ENCODE measurements at places on chromosomes 16 and 17.

GRCh38 chr17:1561420-1562175, 994 bp downstream of the PITPNA start:
- peak; percentile 56 for DNase-seq

GRCh38 chr16:1659031-1659430, 19.0 kb upstream of the JPT2 start:
- DNase-seq, result no peak

DNA sequence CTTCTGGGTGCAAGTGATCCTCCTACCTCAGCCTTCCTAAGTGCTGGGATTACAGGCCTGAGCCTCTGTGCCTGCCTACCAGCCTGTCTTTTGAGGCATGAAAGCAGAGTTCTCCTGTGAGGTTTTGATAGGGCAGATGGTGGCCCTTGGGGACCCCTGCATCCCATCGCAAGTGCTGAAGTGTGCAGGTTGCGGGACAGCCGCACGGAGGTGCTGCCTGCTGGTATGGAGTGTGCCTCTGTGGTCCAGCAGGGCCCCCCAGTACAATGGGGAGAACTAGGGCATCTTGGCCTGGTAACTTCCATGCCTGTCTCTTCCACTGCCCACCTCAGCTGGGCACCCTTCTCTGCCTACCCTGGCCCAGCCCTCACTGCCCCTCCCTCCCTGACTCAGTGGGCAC, 9.9 kb upstream of the NDRG4 start:
- DNase-seq, result no peak

DNA sequence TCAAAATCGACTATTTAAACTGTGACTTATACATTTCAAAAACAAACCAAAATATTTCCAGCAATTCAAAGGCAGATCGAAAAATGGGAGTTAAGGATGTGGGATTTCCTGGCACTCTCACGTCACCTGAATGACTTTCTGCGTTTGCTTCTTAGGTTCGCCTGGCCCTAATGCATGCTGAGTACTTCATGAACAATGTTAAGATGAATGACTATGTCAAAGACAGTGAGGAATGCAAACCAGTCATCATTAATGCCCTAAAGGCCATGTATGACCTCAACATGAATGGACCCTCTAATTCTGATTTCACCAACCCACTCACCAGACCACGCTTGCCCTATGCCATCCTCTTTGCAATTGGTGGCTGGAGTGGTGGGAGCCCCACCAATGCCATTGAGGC, 7.3 kb downstream of the KLHL10 start:
- DNase-seq, result no peak

DNA sequence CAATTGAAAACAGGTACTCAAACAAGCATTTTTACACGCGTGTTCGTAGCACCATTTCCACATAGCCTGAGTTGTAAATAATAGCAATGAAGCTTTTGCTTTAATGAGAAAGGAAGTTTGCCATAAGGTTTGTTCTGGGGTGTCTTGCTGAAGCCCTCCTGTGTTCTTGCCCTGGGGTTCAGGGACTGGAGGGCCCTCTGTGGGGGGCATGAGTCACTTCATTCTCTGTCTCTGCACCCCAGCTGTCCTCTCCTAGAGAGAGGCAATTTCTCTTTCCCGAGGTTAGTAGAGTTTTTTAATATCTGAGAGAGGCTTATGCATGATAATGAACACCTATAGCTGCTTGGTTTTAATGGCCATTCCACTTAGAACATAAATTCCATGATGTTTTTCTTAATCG, 9.6 kb downstream of the AFMID start:
- DNase-seq, result no peak

- DNase-seq, result no peak
Measured at GRCh38 chr16:75189638-75190245, 17.2 kb downstream of the CTRB2 start.

GRCh38 chr16:85369741-85370528, 243.2 kb upstream of the GSE1 start:
- DNase-seq, result peak; percentile 68

GRCh38 chr16:71885261-71885650, 1.3 kb upstream of the ZNF821 start:
- DNase-seq, result no peak

DNA sequence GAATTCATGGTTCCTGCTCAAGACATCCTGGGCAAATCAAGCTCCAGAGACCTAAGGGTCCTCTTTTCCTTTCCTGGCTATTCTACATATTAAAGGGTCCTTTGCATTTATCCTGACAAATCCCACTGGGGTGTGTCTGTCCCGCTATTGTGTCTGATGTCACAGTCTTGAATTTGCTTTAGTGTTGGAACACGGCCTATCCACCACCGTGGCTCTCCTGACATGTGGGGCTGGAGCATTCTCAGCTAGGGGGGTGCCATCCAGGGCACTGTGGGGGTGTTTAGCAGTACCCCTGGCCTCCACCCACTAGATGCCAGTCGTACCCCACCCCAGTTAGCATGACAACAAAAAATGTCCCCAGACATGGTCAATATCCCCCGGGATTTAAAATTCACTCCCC, 92.9 kb downstream of the IRF8 start:
- peak; percentile 3 for DNase-seq

- no peak for DNase-seq
Measured at GRCh38 chr17:15269780-15270089, 4.6 kb upstream of the PMP22 start.

DNA sequence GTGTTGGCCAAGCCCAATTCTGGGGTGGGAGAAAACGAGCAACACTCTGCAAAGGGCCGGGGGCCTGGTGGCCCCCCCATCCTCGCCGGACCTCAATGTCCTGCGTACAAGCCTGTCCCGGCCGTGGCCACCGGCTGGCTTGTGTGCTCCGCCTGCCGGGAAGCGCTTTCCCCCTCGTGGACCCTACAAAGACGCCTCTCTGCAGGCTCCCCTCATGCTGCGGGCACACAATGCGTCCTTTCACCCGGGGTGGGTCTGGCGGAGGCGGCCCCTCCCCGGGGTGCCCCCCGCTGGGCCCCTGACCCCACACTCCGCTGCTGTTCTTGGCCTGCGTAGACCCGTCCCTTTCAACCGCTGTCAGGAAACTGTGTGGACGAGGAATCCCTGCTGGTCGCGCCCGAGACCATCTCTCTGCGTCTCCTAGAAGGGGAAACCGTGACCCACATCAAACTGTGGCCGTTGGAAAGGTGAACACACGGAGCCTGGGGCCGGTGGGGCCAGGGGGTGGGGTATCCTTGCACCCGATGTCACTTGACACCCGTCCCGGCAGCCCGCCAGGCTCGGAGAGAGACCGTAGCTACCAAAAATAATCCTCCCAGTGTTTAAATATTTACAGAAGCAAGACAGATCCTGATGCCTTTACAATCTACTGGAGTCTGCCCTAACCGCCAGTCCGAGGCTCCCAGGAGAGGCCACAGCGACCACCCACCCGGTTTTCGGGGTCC, 43.6 kb downstream of the TBC1D16 start:
- no peak for DNase-seq

GRCh38 chr17:70906808-70907207, 737.5 kb downstream of the KCNJ2 start:
- no peak for DNase-seq

DNA sequence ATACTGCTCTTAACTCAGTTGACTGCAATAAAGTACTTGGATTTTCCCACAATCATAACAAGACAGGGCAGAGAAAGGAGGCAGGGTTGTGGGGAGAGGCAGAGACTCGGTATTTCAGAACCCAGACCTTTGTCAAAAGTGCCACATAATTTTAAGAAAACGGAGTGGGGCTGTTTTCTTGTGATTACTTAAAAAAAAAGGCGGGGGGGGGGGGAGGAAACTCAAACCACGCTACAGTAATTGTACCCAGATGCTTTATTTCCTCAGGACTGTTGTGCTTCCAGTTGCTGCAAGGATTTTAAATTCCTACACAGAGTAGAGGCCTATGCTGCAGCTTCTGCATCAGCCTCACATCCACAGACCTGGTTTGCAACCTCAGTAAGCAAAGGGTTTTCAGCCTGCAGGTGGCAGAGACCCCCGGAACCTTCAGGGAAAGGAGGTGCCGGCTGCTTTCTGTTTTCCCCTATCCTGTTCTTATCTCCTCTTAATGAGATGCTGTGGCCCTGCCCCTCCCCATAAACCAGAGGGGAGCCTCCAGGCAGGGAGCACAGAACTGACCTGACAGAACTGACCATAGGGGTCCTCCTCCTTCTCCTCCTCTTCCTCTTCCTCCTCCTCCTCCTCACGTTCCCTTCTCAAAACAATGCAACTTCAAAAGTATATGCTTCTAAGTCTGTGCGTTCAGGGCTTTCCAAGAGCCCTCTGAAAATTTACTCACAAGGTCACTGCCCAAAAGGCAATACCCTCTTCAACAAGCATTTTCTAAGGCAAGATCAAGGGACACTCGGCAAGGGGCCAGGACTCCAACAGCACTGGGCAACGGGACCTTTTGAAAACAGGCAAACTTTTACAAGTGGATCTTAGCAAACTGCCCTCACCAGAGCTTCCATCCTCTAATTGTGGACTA, 7.5 kb downstream of the AXIN2 start:
- peak; percentile 43 for DNase-seq

- no peak for DNase-seq
Measured at GRCh38 chr17:8925808-8926207, 39.7 kb downstream of the PIK3R5 start.

GRCh38 chr17:15398291-15398690, 56.9 kb upstream of the TEKT3 start:
- DNase-seq, result no peak

- no peak for DNase-seq
Measured at GRCh38 chr16:87678618-87679017, 76.3 kb downstream of the JPH3 start.

DNA sequence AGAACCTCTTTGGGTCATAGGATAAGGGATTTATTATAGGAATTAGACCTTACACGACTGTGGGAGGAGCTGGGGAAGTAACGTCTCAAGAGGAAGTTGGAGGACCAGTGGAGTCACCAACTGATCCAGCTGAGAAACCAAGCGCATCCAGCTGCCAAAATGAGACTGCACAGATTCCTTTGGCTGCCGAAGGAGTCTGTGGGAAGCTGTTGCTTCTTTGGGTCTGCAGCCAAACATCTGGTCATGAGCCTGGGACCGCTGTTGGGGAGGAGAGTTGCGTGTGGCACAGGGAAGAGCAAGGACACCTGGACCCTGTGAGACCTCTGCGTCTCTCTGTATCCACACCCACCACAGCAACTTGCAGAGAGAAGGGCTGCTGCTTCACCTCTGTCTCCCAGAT, 2.4 kb upstream of the NACA2 start:
- DNase-seq, result no peak

DNA sequence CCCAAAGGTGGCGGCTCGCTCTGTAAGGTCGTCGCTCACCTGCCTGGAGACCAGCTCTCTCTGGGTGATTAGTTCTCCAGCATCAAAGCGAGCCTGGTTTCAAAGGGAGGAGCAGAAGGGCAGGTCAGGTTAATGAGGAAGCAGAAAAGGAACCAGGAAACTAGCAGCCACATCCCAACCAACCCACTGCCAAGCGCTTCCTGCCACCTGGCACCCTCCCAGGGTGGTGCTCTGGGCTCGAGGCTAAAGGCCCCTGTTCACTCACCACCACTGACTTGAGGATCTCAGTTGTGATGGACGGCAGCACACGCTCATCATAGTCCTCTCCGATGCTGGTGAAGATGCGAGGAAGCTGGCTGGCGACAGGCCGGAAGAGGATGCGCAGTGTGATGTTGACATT, 5.6 kb downstream of the PHB1 start:
- no peak for DNase-seq

DNA sequence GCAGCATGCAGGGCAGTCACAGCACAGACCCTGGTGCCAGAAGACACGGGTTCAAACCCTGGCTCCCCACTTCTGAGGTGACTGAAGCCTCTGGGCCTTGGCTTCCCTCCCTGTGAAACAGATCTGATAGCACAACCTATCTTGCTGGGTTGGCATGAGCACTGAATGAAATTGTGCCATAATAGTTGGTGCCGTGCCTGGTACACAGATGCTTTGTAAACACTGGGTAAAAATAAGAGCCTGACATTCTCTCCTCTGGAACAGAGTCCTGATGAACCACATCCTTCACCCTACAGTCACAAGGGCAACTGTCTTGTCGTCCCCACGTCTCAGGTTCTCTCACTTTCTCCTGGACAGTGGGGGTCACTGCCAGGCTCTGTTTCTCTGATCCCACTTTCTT, 35.7 kb downstream of the NOS2 start:
- DNase-seq, result no peak

DNA sequence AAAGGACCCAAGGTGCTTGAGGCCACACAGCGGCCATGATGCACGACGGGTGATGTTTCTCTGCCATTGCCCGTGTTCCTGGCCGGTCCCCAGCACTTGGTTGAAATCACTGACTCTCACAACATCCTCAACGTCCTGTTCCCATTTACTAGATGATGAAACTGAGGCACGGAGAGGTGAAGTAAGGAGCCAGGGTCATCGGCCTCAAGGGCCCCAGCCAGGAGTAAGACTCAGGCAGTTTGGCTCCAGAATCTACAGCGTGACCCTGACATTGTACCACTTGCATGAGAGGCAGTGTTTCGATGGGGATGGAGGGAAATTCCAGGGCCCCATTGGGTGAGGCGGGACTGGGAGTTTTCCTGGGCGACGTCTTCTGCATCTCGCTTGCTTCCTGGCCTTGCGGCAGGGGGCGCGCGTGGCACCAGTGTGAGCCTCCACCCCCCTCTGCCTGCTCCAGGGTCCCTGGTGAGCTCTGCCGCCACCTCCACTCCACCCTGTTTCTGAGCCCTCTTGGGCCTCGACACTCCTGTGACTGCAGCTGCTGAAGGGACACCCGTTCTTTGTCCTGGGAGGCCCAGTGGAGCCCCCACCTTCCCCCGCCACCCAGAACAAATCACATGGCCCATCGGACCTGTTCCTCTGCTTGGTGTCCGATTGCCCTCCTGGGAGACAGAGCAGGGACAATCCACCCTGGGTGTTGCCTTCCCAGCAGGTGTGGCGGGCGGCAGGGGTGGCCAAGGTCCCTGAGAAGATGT, 133.0 kb upstream of the GSE1 start:
- DNase-seq, result no peak

- peak; percentile 74 for DNase-seq
Measured at GRCh38 chr17:81685108-81685507, 1.3 kb downstream of the HGS start.

DNA sequence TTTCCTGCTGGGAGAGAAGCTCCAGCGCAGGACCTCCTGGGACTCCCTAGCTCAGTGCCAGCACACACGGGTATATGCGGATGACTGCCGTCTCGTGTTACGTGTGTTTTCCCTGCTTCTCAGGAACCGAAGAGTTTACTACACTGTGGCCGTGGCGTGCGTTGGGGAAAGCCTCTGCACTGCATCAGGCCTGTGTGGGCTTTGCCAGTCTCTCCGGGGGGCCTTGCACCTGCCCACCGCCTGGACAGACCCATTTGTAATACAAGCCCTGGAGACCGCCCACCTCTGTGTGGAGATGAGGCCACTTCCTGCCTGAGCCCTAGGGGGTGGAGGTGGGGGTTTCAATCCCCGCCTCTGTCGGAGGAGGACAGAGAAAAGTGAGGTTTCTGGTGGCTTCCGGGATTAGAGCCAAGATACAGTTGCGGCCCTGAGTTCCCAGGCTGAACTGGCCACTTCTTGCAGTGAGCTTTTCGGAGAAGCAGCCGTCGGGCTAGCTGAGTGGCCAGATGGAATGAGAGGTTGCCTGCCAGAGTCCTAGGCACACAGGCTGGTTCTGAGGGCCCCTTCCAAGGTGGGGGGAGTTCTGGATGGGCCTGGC, 43.4 kb upstream of the GSE1 start:
- peak; percentile 44 for DNase-seq
